HFFc6 (cell line): ENCODE measurements at places on chromosomes 5 and 9.

- DNase-seq: no peak
Observed at GRCh38 chr9:122370869-122371755, at the start of gene PTGS1. PTGS1 (plus strand) TSS chr9:122371024; CDS start chr9:122371085, 61 bp downstream.

DNA sequence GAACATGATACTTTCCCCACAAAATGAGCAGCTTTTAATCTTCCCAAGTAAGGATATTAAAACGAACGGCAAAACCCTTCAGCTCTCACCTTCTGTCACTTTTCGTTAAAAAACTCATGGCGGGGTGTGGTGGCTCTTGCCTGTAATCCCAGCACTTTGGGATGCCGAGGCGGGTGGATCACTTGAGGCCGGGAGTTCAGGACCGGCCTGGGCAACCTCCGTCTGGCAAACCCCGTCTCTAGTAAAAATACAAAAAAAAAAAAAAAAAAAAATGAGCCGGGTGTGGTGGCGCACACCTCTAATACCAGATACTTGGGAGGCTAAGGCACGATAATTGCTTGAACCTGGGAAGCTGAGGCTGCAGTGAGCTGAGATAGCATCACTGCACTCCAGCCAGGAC lies 902 bp downstream of the TMED9 start:
- no peak for DNase-seq

DNA sequence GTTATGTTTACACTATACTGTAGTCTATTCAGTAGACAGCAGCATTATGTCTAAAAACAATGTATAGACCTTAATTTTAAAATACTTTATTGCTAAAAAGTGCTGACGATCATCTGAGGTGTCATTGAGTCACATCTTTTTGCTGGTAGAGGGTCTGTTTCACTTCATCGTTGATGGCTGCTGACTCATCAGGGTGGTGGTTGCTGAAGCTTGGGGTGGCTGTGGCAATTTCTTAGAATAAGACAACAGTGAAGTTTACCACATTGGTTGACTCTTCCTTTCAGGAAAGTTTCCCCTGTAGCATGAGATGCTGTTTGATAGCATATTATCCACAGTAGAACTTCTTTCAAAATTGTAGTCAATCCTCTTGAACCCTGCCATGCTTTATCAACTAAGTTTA lies 150.3 kb downstream of the FBXL7 start:
- DNase-seq: no peak

GRCh38 chr5:50958852-50959457 lies 292.5 kb downstream of the PARP8 start:
- DNase-seq: peak; percentile 39

GRCh38 chr5:18072600-18072999 lies 438.3 kb downstream of the TAF11L14 start:
- DNase-seq: no peak

DNA sequence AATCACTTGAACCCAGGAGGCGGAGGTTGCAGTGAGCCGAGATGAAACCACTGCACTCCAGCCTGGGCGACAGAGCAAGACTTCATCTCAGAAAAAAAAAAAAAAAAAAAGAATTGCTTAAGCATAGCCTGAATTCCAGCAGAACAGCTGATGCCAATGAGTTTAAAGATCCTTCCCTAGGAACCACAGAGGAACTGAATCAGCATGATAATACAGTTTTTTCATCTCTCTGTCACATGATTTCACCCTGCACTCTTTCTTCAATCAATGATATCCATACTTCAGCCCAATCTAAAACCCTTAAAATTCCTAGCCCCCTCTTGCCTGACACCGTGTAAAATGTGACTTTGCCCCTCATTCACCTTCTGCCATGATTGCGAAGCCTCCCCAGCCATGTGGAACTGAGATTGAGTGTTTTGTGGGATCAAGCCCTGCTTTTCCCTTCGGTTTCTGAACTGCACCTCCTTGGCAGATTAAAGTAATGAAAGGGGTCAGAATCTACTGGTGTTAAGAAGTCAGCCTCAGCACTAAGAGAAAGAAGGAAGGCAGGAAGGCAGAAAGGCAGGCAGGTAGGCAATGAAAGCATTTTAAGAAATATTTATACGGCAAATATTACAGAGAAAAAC lies 20.9 kb upstream of the DMXL1 start:
- peak; percentile 41 for DNase-seq

- no peak for DNase-seq
Observed at GRCh38 chr5:133675376-133676154, 63.2 kb upstream of the FSTL4 start.

- peak; percentile 35 for DNase-seq
Observed at GRCh38 chr5:34657274-34657921, 1.3 kb downstream of the RAI14 start.

DNA sequence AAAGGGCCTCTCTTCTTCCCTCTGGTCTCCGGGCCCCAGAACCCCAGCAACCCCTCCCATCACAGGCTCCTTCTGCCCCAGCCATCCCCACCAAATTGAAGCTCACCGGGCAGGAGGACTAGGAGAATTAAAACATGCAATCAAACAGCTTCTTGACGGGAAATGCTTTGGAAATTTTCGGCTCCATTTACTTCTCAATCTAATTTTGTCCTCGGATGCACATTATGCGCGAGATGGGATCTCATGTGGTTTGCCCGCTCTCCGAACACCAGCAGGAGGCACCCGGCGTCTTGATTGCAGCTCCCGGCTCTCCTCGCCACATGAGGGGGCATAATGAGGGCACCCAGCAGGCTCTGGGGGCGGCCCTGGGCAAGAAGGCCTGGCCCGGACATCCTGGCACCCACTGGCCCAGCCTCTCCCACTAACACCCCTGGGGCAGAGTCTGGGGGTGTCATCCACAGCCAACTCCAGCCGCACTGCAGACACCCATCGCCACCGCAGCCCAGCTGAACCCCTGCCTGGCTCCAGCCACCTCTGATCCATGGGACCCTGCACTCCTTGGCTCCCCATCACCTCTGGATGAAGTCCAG lies 135.5 kb downstream of the PAX5 start:
- DNase-seq: no peak

DNA sequence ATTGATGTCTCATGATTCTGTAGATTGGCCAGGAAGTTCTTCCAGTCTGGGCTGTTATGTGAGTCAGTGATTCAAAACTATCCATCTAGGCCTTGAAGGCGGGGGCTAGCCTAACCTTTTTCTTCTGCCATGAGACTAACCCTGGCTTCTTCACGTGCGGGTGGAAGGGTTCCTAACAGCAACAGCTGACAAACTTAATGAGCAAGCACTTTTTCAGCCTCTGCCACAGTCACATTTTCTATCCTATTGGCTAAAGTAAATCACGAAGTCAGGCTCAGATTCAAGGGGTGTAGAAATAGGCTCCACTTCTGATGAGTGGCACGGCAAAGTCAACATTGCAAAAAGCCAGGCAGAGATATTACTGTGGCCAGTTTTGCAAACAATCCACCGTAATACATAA lies 68.4 kb downstream of the STK32A start:
- DNase-seq: peak; percentile 10

- no peak for DNase-seq
Observed at GRCh38 chr5:421901-422300, 21.1 kb upstream of the EXOC3 start.

DNA sequence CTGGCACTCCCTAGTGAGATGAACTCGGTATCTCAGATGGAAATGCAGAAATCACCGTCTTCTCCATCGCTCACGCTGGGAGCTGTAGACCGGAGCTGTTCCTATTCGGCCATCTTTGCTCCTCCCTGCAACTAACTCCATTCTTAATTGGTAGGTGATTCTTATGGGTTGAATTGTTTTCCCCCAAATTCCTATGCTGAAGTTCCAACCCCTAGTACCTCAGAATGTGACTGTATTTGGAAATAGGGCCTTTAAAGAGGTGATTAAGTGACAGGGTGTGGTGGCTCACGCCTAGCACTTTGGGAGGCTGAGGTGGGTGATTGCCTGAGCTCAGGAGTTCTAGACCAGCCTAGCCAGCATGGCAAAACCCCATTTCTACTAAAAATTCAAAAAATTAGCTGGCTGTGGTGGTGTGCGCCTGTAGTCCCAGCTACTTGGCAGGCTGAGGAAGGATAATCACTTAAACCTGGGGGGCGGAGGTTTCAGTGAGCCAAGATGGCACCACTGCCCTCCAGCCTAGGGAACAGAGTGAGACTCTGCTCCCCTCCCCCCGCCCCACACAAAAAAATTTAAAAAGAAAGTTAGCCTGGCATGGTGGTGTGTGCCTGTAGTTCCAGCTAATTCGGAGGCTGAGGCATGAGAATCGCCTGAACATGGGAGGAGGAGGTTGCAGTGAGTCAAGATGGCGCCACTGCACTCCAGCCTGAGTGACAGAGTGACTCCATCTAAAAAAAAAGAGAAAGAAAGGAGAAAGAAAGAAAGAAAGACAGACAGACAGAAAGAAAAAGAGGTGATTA lies 25.2 kb upstream of the FOCAD start:
- no peak for DNase-seq

- DNase-seq: no peak
Observed at GRCh38 chr9:13570068-13570974, 290.8 kb upstream of the MPDZ start.

GRCh38 chr9:117682955-117683710 lies 21.1 kb upstream of the TLR4 start:
- DNase-seq: no peak

- DNase-seq: no peak
Observed at GRCh38 chr9:121671612-121672155, 20.2 kb downstream of the DAB2IP start.

DNA sequence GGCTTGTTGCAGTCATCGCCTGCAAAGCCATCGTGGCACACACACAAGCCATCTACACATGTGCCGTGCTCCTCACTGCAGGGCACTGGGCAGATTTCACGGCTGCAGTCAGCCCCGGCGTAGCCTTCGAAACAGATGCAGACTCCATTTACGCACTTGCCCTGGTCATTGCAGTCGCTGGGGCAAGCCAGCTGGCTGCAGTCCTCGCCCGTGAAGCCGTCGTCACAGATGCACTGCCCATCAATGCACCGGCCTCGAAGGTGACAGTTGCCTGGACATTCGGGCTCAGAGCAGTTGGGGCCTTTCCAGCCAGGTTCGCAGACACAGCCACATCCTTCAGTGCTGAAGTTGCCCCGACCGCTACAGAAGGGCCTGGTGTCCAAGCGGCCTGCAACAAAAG lies 31.1 kb downstream of the TNC start:
- no peak for DNase-seq

GRCh38 chr5:80509362-80509761 lies 21.5 kb downstream of the FAM151B start:
- no peak for DNase-seq

GRCh38 chr9:134883040-134883782 lies 2.6 kb downstream of the FCN2 start:
- no peak for DNase-seq

GRCh38 chr5:145922059-145922458 lies 14.3 kb upstream of the SH3RF2 start:
- DNase-seq: no peak

- DNase-seq: no peak
Observed at GRCh38 chr5:77971776-77972468, 195.8 kb upstream of the TBCA start.

- DNase-seq: no peak
Observed at GRCh38 chr5:2335125-2335732, 416.2 kb downstream of the IRX2 start.

DNA sequence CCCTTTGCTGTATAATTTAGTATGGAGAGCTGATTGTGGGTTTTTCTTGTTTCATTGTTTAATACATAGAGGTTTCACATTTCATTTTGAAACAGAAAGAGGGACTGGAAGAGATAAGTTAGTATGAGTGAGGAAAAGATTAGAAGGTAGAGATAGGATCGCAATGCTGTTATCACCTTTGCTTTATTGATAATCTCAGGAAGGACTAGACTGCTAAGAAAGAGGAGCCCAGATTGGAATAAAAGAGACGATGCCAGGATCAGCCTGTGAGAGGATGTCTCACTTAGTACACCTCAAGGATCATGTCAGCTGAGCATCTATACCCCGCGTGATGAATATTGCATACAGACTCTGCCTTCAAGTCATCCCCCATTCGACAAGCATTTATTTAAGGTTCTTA lies 178.0 kb upstream of the DMAC1 start:
- DNase-seq: no peak

DNA sequence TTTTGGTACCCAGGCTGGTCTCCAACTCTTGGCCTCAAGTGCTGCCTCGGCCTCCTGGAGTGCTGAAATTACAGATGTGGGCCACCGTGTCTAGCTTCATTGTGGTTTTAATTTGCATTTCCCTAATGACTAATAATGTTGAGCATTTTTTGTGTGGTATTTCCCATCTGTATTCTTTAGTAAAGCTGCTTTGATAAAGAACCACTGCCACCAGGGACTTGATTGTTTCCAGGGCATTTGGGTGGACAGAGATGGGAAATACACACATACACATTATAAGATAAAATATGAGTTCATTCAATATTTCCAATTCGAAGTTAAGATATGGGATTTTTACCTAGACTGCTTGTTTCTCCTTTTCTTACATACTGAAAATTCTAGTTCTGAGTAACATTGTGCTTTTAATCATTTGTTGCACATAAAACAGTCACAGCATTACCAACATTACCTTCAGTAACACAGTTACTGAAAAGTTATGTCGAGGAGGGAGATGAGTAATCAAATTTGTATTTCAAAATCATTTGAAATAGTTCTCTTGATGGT lies 28.9 kb downstream of the HABP4 start:
- peak; percentile 15 for DNase-seq

DNA sequence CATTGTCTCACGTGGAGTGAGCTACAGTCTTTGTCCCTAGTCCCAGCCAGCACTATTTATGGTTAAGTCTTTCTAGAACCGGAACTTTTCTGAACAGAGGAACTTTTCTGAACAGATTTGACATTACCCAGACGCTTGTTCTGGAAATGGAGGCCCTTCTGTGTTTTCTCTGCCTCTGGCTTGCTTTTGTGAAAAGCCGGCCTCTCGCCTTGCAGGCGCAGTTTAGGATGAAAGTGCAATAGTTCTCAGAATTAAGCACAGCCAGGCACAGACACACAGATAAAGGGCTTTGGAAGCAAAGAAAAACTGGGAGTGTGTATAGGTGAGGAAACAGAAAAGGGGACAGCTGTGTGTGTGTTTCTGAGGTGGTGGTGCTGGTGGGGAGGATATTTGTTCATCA lies 5.9 kb downstream of the GDNF start:
- no peak for DNase-seq

DNA sequence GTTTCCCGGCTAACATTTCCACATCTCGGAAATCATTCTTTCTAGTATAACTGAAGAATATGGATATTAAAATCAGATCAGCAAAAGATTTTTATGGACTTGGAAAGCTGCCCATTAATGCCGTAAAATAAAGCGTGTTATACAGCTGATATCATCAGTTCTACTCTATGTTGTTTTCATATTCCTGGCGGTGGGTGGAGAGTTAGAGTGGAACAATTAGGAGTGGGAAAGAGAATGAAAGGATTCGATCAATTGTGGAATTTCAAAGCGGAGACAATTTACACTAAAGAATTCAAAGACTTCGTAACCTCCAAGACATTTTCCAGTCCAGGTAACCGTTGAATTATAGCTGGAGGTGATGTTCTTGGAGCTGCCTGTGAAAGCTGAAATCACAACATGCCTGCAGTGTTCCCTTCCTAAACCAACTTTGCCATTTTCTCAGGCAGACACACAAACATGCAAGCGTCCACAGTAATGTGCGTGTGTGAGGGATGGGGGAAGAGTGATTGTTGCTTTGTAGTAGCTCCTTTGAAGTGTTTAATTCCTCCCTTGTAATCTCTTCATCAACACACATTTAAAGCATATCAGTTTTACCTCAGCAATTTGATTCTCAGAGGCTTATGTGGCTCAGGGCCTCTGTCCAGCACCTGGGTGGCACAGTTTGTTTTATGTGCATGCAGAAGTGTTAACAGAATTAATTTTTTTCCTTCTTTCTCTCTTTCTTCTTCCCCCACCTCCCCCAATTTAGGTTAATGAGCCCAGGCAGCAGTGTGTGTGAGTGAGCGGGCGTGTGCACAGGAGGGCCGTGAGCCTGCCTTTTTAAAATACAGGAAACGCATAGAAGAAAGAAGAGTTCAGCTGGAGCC lies 544.1 kb downstream of the RAB3C start:
- peak; percentile 7 for DNase-seq
